ENCODE measurements at places on chromosomes 13 and 19.

GRCh38 chr13:27889471-27889870 is 30.3 kb upstream of the PDX1 start:
- no peak for DNase-seq

- no peak for DNase-seq
These were observed 43.2 kb downstream of the ZNF557 start for GRCh38 chr19:7112675-7113074.

- no peak for DNase-seq
These were observed 7.2 kb downstream of the ZNF550 start for GRCh38 chr19:57552432-57552831.

GRCh38 chr13:97257800-97258799 is 36.0 kb downstream of the MBNL2 start:
- DNase-seq = peak; percentile 73

- DNase-seq = no peak
These were observed 48.0 kb downstream of the GGACT start for GRCh38 chr13:100540621-100541020.

DNA sequence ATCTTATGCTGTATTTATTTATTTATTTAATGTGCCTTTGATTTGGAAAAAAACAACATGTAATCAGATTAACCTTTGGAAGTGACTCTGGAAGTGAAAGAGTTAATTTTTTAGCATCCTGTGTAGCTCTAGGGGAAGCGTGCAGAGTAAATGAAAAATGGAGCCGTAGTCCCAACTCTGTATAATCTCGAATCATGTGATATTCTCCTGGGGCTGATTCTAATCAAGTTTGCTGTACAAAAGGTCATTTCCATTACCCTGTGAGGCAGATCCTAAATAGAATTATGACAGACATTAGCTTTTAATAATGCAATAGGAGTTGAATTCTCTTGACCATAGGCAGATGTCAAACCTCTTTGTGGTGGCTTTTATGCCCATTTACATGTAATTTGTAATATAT is 238.6 kb upstream of the CSNK1A1L start:
- DNase-seq = no peak

GRCh38 chr13:94249512-94249911 is 230.0 kb downstream of the DCT start:
- peak; percentile 60 for DNase-seq

DNA sequence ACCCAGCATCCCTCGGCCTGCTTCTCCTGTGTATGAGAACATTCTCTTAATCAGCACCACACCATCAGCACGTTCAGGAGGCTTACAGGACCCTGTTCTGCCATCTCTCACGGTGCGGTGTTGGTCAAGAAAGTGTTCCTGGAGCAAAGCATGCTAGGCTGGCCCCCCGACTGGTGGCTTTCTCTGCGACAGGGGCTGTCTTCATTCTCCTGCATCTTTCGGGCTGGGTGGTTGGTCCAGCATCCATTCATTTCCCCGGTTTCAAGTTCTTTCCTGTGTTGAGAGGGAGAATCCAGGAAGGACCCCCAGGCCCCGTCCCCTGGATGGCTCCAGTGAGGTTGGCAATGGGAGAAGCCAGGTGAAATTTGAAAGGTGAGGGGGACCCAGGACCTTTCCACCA is 55.8 kb downstream of the C1QTNF9 start:
- no peak for DNase-seq

DNA sequence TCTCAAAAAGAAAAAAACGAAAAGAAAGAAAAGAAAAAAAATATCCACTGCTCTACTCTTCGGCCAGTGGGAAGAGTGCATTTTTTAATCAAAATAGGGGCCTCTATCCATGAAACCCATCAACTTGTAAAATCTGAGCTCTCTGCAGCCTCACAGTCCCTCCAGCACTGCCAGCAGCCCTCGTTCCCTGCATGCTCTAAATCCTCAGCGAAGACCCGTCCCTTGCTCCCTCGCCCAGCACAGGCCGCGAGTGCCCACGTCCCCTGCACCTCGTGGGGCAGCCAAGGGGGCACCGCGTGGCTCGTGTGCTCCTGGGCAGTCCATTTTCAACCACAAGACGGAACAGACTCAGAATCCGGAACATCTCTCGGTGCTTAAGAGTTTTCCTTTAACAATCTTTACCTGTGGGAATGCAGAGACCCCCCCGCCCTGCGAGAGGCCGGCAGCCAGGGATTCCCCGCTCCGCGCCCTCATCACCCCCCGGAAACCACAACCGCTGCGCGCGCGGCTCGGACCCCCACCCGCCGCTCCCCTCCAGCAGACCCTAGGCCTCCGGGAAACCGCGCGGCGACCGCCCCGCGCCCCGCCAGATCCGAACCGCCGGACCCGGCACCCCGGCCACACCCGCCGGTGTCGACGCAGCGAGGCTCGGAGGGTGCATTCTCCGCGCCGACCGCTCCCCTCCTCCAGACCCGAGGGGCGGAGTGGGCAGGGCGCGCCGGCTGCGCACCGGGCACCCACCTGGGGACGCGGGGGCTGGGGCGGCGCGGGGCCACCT is 638 bp downstream of the ANKRD27 start:
- no peak for DNase-seq

GRCh38 chr19:5987077-5987818 is 9.3 kb upstream of the RANBP3 start:
- DNase-seq = peak; percentile 83

- no peak for DNase-seq
These were observed 5.2 kb downstream of the TGDS start for GRCh38 chr13:94590744-94591143.

GRCh38 chr19:29076963-29077362 is 136.0 kb downstream of the UQCRFS1 start:
- no peak for DNase-seq

GRCh38 chr19:55098716-55099556 is 18.5 kb downstream of the PPP1R12C start:
- no peak for DNase-seq

- peak; percentile 52 for DNase-seq
These were observed 204.0 kb upstream of the GPR12 start for GRCh38 chr13:26964278-26965250.

- DNase-seq = no peak
These were observed 38.0 kb downstream of the KCTD4 start for GRCh38 chr13:45162821-45163220.

- no peak for DNase-seq
These were observed 393.3 kb downstream of the DIAPH3 start for GRCh38 chr13:59770451-59770850.

GRCh38 chr19:44984005-44984404 is 17.3 kb upstream of the RELB start:
- no peak for DNase-seq

DNA sequence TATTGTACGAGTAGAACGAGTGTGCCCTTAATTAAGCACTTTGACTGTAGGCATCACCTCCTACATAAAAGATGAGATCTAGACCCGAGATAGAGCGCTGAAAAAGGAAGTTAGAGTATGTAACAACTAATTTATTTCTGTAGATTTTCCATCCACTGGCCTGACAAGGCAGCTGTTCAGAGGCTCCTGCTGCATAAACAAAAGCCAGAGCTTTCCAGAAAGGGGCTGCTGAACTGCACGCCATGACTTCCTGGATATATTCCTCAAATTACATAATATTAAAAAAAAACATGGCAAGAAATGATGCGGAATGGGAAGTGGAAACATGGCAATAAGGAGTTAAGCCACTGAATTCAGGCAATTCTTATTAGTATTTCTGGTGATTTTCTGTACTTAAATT is 89.7 kb downstream of the AKAP11 start:
- DNase-seq = no peak

GRCh38 chr19:3112375-3113099 is 18.4 kb downstream of the GNA11 start:
- DNase-seq = no peak

DNA sequence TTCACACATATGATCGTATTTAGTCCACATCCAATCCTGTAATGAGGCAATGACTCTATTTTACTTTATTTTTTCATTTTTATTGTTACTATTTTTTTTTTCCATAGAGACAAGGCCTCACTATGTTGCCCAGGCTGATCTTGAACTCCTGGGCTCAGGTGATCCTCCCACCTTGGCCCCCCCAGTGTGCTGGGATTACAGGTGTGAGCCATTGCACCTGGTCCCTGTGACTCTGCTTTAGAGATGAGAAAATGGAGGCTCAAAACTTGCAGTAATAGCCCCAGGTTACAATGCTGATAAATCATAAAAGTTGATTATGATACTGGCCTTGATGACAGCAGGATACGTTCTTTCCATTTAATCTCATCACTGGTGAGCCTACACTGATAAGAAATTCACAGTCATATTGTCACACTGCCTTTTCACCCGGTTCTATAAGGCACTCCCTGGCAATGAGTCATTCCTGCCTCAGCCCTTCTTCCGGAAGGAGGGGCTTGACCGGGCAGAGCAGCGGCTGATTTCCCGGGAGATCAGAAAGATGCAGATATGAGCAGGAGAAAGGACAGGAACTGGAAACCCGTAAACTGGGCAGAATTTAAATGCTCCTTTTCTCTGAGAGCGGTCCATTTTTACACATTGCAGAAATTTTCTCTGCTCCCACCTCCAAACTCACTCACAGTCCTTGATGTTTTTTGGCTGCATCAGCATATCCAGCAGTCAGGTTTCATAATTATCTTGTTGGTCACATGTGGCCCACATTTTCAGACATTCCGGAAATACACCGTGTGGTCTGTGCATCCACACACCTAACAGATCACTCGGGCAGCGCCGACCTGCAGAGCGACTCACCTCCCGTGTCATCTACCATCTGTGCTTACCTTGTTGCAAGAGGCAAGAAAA is 616.4 kb downstream of the EFNB2 start:
- peak; percentile 50 for DNase-seq

DNA sequence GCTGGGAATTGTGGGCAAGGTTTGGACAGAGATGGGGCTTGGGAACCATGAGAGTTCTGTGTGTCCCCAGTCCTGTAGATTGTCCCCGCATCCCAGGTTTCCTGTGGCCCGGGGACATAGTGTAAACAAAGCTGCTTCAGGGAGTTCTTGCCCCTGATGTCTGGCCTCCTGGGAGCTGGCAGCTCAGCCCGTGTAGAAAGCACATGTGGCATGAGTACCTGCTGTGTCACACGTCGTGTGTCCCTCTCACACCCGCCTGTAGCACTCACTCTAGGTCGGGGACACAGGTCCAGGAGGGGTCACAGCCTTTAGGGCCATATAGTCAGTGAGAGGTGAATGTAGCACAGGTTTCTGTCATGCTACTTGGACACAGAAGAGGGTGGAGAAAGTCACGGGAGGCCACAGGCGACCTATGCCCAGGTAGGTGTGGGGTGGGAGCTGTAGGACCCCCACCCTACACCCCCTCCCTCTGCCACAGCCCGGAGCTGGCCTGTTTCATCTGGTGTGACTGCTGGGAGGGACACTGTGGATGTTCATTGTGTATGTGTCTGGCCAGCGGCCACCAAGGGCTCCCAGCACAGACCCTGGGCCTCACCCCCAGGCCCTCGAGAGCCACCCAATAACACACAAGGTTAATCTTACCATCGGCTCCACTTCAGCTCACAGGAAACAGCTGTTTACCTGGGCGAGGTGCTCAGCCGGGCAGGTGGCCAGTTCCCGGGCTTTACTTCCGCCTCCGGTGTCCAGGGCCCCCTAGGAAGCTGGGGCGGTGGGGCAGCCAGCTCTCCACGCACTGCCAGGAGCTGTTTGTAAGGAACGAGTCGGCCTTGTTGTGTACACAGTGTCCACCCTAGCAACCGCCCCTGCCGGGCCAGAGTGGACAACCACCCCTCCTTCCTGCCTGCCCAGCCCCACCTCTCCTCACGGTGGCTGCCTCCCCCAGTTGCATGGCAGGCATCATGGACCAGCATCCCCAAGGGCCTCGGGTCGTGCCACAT is 49.7 kb downstream of the COMP start:
- DNase-seq = no peak

GRCh38 chr19:2588081-2588777 is 112.3 kb downstream of the GADD45B start:
- no peak for DNase-seq

- no peak for DNase-seq
These were observed 2.9 kb downstream of the LRCH1 start for GRCh38 chr13:46555722-46556417.

- no peak for DNase-seq
These were observed 41.4 kb downstream of the DEDD2 start for GRCh38 chr19:42175952-42176648.

DNA sequence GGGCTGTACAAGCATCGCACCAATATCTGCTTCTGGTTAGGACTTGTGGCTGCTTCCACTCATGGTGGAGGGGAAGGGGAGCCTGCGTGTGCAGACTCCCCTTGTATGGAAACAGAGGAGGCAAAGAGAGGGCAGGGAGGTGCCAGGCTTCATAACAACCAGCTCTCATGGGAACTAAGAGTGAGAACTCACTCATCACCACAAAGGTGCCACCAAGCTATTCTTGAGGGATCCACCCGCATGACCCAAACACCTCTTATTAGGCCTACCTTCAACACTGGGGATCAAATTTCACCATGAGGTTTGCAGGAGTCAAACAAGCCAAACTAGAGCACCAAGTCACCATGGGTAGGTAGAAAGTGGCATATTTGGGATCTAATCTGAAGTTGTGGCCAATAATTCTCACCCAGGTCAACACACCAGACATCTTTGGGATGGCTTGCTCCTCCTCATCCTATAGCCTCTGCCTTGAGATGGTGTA is 46.4 kb downstream of the RUBCNL start:
- DNase-seq = no peak

DNA sequence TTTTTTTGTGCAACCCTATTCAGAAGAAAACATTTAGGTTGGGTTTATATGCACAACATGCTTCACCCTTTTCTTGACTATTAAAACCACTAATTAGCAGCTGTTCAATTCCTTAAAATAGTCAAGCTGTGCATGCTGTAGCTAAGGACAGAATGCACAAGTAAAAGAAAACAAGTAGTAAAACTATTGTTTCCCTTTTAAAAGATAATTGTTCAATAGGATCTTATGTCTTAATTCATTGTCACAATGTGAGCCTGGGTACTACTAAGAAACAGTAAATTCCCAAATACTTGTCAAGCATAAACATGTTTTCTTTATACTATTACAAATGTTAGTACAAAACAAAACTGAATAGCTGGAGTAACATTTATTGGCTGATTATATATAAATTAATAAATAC is 32.6 kb upstream of the MIR17HG start:
- DNase-seq = no peak

DNA sequence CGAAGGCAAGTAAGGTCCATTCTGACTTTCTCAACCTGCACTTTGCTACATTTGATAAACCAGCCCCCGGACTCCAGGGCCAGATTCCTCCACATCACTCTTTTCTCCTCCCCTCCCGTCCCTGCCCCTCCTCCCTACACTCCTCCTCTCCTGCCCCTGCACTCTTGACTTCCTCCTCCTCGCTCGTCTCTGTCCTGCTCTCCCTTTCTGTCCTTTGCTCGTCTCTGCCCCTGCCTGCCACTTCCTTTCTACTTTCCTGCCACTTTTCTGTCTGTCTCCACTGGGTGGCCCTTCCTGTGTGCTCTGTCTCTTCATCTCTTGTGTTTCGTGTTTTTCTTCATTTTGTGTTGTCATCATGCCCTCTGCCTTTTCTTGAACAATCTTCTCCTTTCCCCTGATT is 7.0 kb downstream of the U2AF2 start:
- DNase-seq = no peak

DNA sequence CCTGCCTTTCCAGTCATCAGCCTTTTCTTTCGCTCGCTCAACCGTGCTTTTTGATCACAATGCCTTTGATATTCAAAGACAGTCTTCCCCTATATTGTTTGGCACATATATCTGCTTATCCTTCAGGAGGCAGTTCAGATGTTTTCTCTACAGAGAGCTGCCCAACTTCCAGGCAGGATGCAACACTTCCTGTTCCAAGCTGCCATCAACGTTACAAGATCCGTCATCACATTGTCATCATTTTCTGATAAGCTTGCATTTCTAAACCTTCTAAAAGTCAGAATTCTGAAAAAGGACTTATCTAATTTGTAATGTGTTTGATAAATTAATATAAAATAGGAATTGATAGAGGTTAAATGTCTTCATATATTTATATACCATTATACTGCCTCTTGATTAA is 574.2 kb downstream of the TBC1D4 start:
- no peak for DNase-seq
